ENCODE measurements at places on chromosomes 1 and 21. TPM values are rescaled to one million over a fixed set of nuclear protein-coding genes. Genes with fewer than 3 reads are reported as not detected.

DNA sequence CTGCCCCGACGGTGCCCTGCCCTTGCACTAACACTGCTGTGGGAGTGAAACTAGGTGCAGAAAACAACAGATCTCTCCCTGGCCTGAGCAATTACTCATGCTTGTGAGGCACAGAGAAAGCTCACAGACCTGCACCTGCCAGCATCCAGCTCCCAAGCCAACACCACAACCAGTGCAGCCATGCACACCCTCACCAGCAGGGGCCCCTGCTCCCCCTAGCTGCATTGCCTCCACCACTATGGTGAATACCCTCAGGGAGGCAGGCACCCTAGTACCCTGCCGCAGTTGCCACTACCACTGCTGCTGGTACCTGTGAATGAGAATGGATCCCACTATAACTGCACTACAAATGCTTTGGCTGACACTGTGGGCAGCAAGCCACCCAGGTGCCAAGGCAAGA lies 7.1 kb upstream of the DIRAS3 start:
- DNase-seq = no peak
- no peaks in the 10 kb centered on the region for H3K36me3 ChIP-seq
- H3K4me3 ChIP-seq = no peak overlapping the region
- no peaks in the 10 kb centered on the region for H3K4me1 ChIP-seq
- no peak overlapping the region for H3K27ac ChIP-seq

DNA sequence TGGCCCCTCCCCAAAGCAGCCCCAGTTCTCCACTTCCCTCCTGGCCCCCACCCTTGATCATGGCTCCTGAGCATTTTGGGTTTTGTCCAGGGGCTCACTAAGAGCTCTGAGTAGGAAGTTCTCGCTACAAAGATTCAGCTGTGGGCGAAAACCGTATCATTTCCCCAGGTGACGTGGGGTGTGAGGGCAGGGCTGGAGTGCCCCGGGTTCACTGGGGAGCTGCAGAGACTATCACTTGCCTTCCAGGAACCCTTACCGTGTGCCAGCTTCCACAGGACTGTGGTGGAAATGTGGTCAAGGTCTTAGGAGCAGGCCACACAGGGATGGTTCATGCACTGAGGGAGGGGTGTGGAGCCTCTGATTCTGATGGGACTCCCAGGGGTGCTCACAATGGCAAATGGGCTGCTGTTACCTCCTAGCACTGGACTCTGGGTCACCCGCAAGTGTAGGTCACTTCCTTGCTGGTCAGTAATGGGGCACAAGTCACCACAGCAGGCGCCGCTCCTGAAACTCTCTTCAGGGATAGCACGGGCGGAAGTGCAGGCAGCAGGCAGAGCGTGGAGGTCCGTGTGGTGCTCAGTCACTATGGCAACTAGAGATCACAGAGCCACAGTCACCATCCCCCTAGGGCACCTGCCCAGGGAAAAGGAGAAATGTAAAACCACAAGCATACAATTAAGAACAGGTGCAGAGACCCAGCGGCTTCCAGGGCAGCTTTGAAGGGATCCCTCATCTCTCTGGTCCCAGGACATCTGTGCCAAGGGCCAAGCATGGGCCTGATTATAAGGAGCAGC lies 35.4 kb downstream of the RSPH1 start:
- H3K36me3 ChIP-seq = no peaks in the 10 kb centered on the region
- no peak overlapping the region for H3K4me3 ChIP-seq
- no peak overlapping the region for H3K27ac ChIP-seq
- H3K4me1 ChIP-seq = no peaks in the 10 kb centered on the region
- DNase-seq = no peak

DNA sequence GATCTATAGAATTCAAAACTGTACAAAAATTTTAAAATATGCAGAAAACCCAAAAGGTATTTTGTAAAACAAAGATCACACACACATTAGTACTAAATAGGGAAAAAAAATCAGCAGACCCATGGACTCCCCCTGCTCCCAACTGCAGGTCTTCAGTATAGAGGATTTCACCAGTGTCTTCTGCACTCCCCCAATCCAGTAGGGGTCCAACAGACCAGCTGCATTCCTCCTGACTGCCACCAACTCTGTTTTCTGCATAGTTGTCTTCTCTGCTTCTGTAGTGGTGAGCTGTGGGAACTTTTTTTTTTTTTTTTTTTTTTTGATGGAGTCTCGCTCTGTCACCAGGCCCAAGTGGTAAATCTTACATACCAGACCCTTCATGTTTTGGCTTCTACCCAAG lies 21.9 kb downstream of the CLCA2 start:
- no peaks in the 10 kb centered on the region for H3K27me3 ChIP-seq
- no peaks in the 10 kb centered on the region for H3K4me1 ChIP-seq

- no peaks in the 10 kb centered on the region for H3K36me3 ChIP-seq
- H3K27ac ChIP-seq = no peak overlapping the region
- no peaks in the 10 kb centered on the region for H3K4me1 ChIP-seq
- DNase-seq = no peak
- no peaks in the 10 kb centered on the region for H3K27me3 ChIP-seq
Observed at GRCh38 chr1:61579802-61580201, 145.1 kb downstream of the TM2D1 start.

LMX1A gene
- 0.25 TPM for total RNA-seq

All from psoas muscle (tissue), 8 donors.